ENCODE measurements at places on chromosomes 6 and 20.

DNA sequence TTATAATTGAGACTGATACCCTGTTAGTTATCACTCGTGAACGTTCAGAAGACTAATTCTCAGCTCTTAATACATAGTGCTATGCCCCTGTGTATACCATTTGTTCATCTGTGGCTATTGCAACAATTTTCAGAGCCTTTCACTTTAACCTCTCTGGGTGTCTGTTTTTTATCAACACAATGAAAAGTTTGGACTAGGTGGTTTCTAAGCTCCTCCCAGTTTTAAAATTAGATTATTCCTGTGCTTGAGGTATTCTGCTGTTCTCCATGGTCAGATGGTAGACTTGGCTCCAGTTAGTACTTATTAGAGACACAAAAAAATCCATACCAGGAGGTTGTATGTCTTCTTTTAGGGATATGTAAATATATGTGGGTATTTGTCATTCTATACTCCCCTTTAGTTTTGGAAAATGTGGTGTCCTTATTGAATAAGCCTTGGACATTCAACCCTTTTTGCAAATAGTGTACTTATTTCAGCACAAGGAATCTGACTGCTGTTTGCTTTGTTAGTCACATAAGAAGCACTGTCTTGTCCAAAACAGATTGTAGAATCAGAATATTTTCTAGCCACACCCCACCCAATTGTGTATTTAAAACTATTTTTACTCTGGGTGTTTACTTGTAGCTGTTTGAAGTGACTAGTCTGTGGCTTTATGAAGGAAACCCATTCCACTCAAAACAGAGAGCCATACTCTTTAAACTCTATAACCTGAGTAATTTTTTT, 2.0 kb upstream of the COL10A1 start:
- no peak for DNase-seq

DNA sequence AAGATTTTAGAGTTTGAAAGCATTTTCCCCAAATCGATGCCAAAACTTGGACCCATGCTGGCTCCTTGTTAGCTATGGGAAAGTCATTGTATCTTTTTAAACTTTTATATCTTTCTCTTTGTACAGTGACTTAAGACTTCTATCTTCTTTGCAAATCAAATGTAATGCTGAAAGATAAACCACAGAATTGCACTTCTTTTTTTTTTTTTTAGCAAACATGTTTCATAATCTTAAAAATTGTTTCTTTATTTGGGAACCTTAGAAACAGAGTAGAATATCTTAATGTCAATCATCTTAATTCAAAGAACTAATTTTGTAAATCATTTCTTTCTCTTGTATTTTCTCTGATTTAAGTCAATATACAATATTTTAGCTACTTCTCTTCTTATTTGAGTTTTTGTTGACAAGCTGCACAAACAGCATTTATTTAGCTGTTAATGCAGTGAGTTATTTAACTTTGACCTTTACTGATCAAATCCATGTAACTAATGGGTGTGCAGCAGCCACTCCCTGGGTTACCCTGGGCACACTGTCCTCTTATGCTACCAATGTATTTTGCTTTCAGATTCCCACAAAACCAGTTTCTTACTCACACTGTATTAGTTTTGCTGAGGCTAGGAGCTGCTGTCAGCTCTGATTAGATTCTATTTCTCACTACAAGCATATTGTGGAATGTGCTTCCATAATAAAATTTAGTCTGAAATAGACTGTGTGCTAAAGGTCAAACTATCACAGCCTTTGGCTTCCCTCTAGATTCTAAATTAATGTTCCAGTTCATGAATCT, 279.6 kb downstream of the ADGB start:
- DNase-seq = no peak

DNA sequence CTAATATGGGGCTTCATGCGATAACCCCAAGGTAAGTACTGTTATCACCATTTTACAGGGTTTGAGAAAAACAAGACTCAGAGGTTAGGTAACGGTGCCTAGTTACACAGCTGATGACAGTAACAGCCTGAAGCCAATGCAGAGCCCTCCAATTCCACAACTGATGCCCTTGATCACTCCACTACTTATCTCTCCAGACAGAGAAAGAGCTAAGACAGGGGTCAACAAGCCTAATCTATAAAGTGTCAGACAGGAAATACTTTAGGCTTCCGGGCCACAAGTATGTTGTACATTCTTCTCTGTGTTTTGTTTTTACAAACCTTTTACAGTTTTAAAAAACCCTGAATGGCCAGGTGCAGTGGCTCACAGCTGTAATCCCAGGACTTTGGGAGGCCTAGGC, 50.9 kb downstream of the MAP7 start:
- DNase-seq = no peak

DNA sequence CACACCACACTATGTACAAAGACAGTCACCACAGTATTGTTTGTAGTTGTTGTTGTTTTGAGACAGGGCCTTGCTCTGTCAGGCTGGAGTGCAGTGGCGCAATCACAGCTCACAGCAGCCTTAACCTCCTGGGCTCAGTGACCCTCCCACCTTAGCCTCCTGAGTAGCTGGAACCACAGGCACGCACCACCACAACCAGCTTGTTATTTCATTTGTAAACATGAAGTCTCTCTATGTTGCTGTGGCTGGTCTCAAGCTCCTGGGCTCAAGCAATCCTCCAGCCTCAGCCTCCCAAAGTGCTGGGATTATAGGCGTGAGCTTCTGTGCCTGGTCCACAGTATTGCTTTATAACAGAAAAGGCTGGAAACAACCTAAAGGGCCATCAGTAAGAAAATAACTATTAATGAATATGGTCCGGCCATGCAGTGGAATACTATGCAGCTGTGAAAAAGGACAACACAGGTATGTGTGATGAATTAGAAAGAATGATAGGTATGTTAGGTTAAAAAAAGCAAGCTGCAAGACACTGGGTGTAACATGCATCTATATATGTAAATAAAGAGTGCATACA, 30.0 kb upstream of the PTGIS start:
- no peak for DNase-seq

Measured in smooth muscle cell of the brain vasculature (primary cell).